ENCODE measurements at places on chromosomes 3 and 15.

GRCh38 chr3:156718622-156719306 lies 44.4 kb downstream of the TIPARP start:
- DNase-seq: no peak

DNA sequence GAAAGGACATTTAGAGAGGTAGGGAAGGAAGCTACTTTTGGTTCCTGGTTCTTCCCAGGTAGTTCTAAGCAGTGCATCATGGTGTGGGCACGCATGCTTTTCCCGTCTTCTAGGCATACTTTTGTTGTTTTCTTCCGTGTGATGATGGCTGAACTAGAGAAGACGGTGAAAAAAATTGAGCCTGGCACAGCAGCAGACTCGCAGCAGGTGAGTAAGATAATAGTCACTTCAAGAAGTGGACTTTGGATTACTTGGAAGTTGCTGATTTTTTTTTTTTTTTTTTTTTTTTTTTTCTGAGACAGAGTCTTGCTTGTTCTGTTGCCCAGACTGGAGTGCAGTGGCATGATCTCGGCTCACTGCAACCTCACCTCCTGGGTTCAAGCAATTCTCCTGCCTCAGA lies 17.9 kb downstream of the FANCD2OS start:
- DNase-seq: no peak

GRCh38 chr15:52021128-52021671 lies 2.2 kb downstream of the MAPK6 start:
- DNase-seq: peak; percentile 95

DNA sequence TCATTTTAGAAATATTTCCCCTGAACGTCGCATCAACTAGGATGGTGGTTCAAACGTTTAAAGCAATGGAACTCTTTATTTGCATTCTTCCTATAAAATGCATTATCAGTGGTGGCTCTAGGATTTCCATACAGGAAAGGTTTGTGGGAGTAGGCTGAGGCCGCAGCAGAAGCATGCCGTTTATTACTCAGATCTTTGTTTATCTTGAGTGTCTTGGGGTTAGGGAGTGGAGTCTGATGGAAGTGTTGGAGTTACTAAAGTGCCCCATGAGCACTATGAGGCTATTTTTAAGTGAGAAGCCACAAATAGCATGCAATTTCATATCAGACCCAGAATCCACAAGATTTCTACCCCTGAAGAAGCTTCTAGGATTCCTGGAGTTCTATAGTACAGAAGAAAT lies 26.2 kb downstream of the ATOSA start:
- DNase-seq: no peak

- DNase-seq: no peak
Observed at GRCh38 chr3:36147934-36148558, 232.3 kb upstream of the STAC start.

- DNase-seq: no peak
Observed at GRCh38 chr3:63909431-63909830, 2.8 kb downstream of the SCAANT1 start.

GRCh38 chr15:94312946-94313345 lies 81.6 kb downstream of the MCTP2 start:
- no peak for DNase-seq

GRCh38 chr3:24530471-24530870 lies 35.8 kb upstream of the THRB start:
- no peak for DNase-seq

DNA sequence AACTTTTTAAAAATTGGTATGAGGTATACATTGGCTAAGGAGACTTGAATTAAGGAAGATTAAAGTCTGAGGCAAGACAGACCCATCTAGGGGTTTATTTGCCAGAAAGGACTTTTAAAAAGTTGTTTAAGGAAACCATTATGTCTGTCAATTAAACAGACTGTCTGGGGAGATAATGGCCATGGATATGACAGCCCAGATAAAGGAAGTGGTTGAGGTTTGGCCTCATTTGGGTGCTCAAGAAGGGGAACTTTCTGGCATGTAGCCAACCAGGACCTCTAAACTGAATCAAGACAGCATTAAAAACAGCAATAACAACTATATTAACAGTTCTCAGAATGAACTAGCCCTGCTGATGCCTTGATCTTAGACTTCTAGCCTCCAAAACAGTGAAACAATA lies 9.9 kb upstream of the CD200R1L start:
- DNase-seq: peak; percentile 97

DNA sequence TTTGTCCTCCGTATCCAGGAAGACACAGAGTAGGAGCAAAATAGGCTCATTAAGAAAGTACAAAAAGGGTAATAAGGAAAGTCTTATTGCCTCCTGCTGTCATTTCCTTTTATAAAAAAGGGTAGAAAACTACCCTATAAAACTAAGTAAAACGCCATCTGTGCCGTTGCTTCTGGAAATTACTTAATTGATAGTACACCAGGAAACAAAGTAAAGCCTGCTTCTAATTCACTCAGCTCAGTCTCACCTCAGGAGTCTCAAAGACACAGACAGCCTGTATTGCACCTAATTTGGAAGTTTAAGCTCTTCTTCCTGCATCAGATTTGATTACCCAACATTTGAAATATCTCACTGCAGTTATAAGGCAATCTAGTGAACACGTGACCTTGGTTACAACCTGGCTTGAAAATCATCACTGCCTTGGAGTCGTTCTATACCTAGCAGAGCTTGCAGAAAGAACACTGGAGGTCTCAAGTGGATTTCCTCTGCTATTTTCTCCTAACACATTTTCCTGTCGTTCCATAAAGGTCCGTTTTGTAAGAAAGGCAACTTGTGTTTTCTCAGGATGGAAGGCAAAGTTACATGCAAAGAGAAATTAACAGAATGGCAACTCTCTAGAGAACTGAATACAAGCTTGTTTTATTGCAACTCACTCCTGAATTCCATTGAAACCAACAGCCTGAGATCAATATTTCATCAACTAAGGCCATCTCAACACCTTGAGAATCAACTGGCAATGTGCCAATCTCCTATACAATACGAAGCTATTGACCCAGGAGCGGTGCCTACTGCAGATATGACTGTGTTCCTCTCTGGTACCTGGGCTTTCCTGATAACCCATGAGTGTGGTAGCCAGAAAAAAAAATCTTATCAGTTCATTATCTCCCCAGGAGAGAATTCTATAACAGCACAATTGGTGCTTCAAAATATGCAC lies 203.3 kb upstream of the LMCD1 start:
- no peak for DNase-seq

DNA sequence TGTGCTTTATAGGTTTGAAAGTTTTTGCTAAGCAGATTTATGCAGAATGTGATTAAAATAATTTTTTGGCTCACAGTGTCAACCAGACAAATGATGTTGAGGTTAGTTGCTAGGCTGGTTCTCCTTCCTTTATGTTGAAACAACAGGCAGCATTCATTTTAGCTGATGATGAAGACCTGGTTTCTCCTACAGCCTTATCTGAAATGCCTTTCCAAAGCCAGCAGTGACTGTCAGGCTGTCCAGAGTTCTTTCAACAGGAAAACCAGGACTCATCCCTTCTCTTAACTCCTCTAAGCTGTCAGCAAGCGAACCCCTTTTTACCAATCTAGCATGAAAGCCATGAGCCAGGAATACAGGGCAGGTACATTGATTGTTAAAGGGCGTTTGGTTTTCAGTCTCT lies 84.1 kb downstream of the ZNF609 start:
- DNase-seq: no peak

GRCh38 chr3:16899919-16900318 lies 15.2 kb downstream of the PLCL2 start:
- DNase-seq: no peak

DNA sequence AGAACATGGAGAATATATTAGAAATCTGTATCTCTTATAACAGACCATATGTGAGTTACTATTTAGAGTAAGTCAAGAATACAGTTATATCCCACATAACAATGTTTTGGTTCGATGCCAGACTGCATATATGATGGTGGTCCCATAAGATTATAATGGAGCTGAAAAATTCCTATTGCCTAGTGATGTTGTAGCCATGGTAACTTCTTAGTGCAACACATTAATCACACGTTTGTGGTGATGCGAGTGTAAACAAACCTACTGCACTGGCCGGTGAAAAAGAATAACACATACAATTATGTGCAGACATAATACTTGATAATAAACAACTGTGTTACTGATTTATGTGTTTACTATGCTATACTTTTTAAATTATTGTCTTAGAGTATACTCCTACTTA lies 69.8 kb upstream of the MNS1 start:
- DNase-seq: no peak

DNA sequence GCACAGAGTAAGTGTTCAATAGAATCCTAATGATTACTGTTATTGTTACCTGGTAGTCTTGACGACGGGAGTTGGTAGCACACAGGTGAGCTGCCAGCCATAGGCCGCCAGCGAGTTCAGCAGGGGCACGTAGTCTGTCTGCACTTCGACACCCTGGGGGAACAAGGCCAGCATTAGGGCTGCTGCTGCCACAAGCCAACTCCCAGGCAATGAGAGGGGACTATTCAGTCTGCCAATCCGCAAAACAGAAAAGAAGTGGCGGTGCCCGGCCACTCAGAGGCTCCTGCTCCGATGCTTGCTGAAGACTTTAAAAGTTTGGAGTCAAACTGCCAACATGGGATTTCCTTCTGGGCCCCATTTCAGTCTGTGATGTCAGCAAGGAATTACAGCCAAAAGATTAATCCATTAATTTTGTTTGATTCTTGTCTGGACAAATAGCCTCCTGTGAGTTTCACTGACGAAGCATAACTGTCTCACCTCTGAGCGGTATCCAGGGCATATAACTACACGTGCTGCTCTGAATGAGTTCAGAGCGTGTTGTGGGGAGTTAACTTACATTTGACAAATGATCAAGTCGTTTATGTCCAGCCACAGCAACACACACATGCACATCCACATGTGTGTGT lies 61.8 kb downstream of the OXNAD1 start:
- no peak for DNase-seq

DNA sequence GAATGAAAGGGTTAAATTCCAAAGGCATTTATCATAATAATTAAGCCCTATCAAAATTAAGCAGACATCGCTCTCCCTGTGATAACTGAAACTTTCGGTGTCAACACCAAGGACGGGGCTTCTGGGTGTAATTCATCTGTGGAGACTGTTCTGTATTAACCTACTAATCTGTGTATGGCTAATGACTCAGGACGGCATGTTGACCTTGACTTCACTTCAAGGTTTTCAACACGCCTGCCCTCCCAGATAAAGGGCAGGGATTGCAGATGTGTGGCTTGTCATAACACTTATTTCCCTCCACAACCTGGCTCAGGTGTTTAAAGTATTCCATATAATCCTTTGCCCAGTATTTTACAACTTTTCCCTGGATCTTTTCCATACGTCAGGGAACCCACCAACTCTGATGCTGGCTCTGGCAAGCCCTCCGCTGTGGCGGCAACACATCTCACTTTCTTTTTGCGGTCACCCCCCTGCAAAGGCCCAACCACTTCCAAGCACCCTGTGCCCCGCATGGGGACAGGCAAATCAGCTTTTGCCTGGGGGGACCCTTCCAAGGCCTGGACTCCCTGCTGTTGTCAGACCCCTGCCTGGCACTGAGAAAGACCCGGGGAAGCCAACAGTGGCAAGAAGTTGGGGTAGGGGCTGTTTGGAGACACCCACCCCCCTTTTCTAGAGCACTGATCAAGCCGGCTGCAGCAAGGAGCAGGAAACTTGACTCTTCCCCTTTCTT lies 93.2 kb upstream of the MEF2A start:
- no peak for DNase-seq

- DNase-seq: no peak
Observed at GRCh38 chr3:184295771-184296170, 3.3 kb upstream of the PSMD2 start.

DNA sequence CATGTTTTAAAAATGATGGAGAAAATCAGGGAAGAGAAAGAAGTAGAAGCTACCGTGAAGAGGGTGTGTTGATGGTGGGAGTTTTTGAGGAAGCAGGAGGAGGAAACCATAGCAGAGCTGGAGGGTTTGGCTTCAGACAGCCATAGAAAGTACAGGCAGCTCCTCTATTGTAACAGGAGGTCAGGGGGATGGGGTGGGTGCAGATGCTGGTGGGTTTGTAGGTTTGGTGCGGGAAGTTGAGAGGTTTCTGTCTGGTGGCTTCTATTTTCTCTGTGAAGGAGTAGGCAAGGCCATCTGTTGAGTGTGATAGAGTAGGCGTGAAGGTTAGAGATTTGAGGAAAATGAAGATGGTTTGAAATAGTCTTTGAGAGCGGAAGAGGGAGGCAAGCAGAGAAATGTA lies 97.7 kb upstream of the TBC1D5 start:
- DNase-seq: peak; percentile 18

DNA sequence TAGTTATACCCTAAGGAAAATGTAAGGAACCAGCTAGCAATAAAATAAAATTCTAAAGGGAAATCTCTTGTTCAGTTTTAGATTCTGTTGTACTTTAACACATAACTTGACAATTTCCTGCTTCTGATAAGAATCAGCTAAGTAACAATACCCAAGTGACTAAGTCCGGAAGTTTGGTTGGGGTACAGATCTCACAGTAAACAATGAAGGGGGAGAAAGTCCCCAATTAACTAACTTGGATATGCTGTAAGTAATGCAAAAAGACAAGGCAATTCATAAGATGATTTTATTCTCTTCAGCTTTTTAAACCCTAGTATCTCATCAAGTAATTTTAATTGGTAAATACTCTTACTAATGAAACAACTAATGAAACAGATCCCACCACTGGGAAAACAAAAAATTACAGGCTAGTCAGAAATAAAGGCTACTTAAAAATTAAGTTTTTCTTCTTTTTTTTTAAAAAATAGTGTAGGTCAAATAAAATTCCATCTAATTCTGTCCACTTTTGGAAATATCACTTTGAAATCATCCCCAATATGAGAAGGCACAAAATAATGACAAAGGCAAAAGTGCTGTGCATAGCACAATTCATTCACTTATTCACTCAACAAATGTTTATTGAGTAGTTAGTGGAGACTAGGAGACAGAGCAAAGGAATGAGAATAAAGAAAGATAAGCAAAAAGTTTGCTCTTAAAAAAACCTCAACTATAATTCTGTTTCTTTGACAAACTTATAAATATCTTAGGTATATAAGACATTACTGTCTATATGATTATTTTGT lies 37.8 kb upstream of the IL20RB start:
- DNase-seq: peak; percentile 91

DNA sequence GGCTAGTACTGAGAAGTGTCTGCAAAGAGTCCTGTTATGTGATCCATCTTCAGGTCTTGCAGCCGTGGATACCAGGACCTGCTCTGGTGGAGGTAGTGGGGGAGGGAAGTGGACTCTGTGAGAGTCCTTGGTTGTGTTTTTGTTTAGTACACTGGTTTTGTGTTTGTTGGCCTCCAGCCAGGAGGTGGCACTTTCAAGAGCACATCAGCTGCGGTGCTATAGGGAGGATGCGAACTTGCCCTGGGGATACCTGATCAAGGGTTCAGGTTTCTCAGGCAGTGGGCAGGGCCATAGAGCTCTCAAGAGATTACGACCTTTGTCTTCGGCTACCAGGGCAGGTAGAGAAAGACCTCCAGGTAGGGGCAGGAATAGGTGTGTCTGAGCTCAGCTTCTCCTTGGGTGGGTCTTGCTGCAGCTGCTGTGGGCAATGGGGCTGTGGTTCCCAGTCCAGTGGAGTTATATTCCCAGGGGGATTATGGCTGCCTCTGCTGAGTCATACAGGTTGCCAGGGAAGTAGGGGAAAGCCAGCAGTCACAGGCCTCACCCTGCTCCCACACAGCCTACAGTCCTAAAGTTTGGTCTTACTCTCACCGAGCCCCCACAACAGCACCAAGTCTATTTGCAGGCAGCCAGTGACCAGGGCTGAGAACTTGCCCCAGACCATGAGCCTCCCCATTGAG lies 132.8 kb upstream of the NPHP3 start:
- no peak for DNase-seq

- DNase-seq: no peak
Observed at GRCh38 chr15:64837502-64837901, 4.2 kb upstream of the PLEKHO2 start.
